IPS DF 6.9 (cell line): ENCODE measurements at places on chromosomes 2 and 18.

DNA sequence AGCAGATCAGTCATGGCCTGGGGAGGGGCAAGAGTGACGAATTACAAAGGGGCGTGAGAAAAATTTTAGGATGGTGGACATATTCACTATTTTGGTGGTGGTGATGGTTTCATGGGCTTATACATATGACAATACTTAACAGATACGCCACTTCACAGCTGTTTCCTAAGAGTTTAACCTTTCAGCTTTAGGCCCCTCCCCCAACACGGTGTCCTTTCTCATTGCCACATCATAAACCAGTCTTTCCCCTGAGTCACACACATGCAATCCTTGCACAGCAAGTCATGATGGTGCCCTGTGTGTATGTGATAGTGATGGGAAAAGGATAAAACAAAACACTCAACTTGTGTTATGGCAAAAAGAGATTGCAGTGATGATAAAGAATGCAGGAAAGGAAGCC lies 47.6 kb upstream of the IL1R1 start:
- no peak for DNase-seq

GRCh38 chr2:44010266-44010665 lies 14.5 kb upstream of the LRPPRC start:
- DNase-seq: no peak

DNA sequence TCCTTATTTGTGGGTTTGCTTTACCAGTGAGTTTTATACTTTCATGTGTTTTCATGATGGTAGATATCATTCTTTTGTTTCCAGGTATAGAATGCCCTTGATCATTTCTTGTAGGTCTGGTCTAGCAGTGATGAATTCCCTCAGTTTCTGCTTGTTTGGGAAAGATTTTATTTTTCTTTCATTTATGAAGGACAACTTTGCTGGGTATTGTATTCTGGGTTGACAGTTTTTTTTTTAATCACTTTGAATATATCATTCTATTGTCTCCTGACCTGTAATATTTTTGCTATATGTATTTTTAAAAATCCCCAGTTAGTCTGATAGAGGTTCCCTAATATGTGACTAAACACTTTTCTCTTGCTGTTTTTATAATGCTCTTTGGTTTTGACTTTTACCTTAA lies 58.3 kb upstream of the GALNT3 start:
- no peak for DNase-seq

DNA sequence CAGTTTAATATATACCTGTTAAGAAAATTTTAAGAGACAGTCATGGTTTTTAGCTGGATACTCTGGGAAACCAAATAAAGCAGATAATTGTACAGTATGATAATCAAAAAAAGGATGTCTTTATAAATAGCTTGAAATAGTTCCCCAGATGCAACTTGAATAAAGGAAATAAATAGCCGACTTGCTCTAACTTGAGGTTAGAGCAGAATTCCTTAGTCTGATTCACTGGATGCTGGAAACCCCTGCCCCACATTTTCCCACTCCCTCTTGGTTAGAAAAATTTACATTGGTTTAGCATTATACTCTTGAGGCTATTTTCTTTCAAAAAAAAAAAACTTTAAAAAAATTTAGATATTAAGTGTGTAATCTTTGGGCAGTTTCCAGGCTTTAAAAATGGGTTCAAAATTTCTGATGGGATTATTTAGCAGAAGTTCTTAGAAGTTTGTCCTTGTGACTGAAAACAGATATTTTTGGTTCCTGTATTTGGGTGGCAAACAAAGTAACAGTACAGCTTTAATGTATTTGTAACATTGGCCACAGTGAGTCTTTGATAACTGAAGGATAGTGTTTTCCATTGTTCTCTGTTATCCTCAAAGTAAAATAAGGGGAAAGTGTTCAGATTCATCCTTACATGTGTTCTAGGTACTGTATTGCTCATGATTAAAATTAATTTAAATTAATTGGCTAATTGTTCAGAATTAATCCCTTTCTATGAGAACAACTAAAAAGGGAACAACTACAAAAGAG lies 39.6 kb downstream of the ITGAV start:
- DNase-seq: no peak

GRCh38 chr2:122514451-122514996 lies 759.1 kb downstream of the TSN start:
- DNase-seq: no peak

DNA sequence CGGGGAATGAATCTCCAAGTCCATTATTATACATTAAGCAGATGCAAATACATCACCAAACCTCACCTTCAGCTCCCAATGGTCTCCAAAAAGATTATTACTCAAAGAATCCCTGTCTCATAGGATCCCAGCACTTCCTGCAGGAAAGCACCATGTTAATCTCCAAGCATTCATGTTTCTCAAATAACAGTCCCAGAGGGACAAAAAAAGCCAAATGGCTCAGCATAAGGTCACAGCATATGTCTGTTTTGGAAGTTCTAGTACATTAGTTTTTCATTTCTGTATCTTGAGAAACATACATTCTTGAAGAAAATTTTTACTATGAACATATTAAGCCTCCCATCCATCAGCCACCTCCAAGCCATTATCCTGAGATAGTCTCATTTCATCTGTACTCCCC lies 103.3 kb downstream of the METTL4 start:
- no peak for DNase-seq

GRCh38 chr18:10405816-10406663 lies 48.4 kb upstream of the APCDD1 start:
- no peak for DNase-seq

DNA sequence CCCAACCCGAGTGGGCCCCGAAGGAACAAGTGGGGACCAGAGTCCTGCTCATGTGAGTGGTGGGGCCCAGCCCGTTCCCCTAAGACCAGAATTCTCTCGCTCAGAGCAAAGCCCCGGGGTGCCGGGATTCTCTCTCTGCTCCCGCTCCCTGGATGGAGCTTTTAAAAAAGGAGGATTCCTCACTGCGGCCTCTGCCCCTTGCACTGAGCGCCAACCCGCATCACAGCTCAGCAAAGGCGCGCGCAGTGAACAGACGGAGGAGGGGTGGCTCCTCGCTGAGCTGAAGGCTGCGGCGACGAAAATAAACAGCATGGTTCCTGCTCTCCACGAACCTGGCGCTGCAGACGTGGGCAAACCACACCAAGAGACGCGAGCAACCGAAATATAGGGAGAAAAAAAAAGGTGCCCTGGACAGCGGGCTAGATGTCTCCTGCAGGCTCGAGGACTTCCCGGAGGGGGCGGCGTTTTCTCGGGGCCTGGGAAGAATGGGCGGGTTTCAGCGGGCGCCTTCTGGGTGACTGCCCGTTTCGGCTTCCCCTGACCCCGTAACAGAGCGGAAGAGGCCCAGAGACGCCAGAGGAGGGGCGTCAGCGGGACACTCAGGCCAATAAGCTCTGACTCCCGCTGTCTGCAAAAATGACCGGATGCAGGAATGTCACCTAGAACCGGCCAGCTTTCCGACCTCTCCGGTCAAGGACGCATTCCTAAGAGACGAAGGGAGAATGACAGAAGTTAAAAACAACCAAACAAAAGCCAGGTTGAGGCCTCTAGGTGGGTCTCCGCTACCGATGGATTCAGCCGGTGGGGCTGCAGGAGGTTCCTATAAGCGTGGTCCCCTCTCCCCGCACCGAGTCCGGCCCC lies 819 bp upstream of the KLF11 start:
- no peak for DNase-seq

DNA sequence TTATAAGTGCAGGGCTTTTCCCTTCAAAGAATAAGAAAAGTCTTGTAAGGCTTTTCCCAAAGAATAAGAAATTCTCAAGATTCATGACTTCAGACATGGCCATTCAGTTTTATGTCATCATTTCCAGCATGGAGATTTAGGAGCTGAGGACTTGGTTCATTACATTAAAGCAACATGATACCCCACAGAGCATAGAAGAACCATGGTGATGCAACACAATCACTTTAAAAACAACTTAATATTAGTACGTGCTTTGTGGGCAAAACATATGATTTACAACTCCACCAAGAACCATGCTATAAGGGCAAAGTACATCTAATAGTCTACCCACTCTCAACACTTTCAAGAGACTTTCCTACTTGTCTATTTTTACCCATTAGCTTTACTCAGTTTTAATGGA lies 214.4 kb downstream of the SRBD1 start:
- DNase-seq: no peak
